ENCODE measurements at places on chromosomes 6 and 20.
A peak's percentile ranks its signal among the peaks of the same experiment; 100 is the strongest.

DNA sequence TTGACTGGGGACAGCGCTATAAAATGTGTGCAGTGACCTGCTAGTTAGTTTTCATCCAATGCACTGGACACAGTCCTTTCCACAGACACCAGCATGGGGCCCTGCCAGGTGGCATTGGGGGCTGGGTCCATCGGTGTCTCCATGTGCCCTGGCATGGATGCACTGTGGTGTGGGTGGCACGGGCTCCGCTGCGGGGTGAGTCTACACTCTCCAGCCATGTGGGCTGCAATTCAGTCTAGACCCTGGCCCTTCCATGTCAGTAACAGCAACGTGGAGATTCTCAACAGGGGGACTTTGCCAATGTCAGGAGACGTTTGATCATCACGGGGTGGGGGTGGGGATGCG, 100.0 kb downstream of the RAMACL start:
- DNase-seq = no peak

GRCh38 chr6:92479831-92480230, 939.5 kb downstream of the EPHA7 start:
- no peak for DNase-seq

DNA sequence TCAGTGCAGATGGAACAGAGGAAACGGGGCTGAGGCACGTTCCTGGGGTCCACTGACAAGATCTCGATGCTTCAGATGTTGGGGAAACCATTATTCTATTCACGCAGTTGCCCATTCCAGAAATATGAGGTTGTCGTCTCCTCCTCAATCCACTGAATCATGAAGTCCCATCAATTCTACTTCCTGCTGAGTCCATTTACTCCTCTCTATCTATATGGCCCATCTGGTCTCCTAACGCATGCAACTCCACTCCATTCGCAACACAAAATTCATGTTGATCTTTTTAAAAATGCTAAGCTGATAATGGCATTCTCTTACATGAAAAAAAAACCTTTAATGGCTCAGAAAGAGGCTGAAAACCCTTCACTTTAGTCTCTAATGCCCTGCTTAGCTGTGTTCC, 37.5 kb downstream of the MAP3K5 start:
- DNase-seq = no peak

DNA sequence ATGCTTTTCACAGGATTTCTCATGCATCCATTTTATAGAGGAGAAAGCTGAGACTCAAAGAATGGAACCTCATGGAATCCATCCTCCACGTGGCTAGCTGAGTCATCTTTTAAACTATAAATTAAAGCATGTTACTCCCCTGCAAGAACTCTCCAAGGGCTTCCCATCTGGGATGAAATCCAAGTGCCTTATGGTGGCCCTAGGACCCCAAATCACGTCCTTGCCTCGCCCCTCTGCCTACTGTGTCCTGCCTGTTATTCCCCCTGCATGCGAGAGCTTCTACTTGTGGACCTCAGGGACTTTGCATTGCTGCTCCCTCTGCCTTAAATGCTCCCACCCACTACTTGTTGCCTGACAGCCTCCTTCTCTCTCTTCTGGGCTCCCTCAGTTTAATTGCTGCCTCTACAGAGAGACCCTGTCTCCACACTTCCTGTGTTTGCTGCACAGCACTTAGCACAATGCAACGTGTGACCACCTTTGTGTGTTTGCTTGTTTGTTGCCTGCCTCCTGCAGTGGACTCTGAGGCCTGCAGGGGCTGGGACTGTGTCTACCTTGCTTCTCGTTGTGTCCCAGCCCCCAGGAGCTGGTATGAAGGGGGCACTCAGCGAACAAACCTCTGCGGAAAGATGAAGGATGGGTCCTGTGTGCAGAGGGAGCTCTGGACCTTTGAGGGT, 39.4 kb downstream of the TOX2 start:
- no peak for DNase-seq

GRCh38 chr6:11006061-11006460, 38.0 kb downstream of the ELOVL2 start:
- peak; percentile 67 for DNase-seq

- no peak for DNase-seq
Observed at GRCh38 chr20:10542442-10542841, 107.3 kb downstream of the SLX4IP start.

- no peak for DNase-seq
Observed at GRCh38 chr6:42933205-42933604, 3.9 kb downstream of the CNPY3 start.

GRCh38 chr6:30974490-30975252, 8.8 kb upstream of the MUC21 start:
- no peak for DNase-seq

GRCh38 chr6:28490205-28490890, 25.2 kb downstream of the GPX6 start:
- no peak for DNase-seq

DNA sequence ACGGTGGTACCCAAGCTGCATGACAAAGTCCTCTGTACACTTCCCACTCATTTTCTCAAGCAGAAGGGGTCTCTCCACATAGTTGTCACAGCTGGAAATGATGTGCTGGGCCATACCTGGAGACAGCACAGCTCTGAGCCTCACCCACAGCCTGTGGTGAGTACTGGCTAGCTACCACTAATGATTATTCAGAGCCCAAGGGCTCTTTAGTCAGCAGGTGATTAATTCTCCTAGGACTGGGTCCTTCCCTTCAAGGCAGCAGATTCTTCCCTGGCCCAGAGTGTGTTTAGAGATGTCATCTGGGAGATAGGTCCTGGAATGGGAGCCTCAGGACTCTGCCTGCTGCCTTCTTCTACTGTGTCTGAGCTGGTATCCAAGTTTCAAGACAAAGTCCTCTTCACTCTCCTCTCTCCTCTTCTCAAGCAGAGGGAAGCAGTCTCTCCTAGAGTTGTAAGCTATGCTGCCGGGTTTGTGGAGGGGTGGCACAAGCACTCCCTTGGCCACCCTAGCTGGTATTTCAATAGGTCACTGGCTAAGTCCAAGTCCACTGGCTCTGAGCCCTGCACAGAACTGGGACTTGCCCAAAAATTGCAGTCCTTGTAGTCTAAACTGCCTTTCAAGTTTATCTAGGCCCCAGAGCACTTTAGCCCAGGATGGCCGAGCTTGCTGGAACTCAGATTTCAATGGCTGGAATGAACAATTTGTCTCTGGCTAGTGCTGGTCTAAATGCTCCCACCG, 49.8 kb upstream of the VGLL2 start:
- no peak for DNase-seq

DNA sequence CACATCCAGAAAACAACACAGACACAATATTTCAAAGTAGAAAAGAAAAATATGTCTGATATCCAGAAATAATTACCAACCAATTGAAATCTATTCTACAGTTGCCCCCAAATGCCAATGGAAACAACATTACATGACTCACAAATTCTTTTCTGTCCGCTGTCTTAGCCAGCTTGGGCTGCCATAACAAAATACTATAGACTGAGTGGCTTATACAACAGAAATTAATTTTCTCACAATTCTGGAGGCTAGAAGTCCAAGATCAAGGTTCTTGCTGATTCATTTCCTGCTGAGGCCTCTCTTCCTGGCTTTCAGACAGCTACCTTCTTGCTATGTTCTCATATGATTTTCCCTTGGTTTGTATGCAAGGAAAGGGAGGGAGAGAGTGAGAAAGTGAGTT, 698.1 kb downstream of the DHX35 start:
- DNase-seq = no peak

GRCh38 chr20:45433316-45433715, 17.4 kb downstream of the PIGT start:
- no peak for DNase-seq

- DNase-seq = peak; percentile 42
Observed at GRCh38 chr6:26331218-26332073, 33.6 kb upstream of the BTN3A2 start.

GRCh38 chr20:58227391-58228102, 906 bp downstream of the ANKRD60 start:
- no peak for DNase-seq

GRCh38 chr6:21133901-21134300, 459.6 kb upstream of the SOX4 start:
- DNase-seq = no peak

GRCh38 chr6:11219400-11219834, 13.1 kb downstream of the NEDD9 start:
- no peak for DNase-seq

- no peak for DNase-seq
Observed at GRCh38 chr6:71083308-71083820, 126.5 kb upstream of the B3GAT2 start.

DNA sequence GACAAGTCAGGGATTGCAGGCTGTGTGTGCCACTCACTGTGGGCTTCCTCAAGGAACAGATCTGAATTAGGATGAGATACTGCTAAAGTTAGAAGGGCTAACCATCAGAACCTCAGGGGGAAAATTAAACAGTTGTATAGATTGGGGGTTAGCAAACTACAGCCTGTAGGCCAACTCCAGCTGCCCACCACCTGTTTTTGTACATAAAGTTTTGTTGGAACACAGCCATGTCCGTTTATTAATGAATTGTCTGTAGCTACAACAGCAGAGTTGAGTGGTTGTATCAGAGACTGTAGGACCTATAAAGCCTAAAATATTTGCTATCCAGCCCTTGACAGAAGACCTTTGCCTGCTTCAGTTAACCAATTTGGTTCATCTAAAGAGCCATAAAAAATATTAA, 127.2 kb upstream of the ECI2 start:
- no peak for DNase-seq

- DNase-seq = no peak
Observed at GRCh38 chr20:64029293-64030117, 6.5 kb upstream of the C20orf204 start.

- no peak for DNase-seq
Observed at GRCh38 chr6:5522147-5522546, 260.8 kb downstream of the FARS2 start.

GRCh38 chr6:109946979-109947378, 31.1 kb upstream of the GPR6 start:
- no peak for DNase-seq

DNA sequence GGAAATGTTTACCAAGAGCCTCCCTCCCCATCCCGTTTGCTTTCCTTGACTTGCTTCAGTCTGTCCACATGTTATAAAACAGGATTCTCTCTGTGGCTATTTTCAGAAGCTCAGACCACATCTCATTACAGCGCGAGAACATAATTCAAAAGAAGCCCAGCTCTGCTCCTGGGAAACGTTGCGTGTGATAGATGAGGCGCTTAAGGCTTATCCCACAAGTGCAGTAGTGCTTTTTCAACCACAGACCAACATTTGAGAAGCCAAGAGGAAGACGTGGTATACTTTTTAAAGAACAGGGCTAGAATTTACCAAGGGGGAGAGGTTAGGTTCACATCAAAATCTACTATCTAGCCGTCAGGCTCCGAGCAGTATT, 239.5 kb downstream of the SLC24A3 start:
- no peak for DNase-seq

- DNase-seq = peak; percentile 47
Observed at GRCh38 chr20:36847009-36847709, 28.8 kb upstream of the TLDC2 start.

DNA sequence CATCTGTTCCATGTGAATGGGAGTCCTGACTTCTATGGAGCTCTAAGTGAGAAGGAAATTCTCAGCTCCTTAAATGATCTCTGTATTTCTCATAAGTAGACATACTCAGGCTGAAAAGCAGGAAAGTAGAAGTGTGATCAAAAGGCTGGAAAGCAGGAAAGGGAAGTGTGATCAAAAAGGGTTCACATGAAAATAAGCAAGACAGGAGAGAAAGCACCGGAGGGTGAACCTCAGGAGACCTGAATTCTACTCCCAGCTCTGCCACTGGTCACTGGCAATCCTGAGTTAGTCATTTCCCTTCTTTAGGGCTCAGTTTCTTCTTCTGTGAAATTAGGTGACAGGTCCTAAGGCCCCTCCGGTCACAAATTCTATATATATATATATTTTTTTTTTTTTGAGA, 55.5 kb upstream of the TRERF1 start:
- DNase-seq = no peak

GRCh38 chr20:37290158-37290810, 829 bp downstream of the MANBAL start:
- no peak for DNase-seq

Measured in NCI-H1417 (cell line).